SJCRH30 (cell line): ENCODE measurements at places on chromosomes 4 and X. TPM values are rescaled to one million over a fixed set of nuclear protein-coding genes. Genes with fewer than 3 reads are reported as not detected.

Gene GYPA
- total RNA-seq: 0.23 and 0.28 TPM in 2 replicates

Gene HMX1
- not detected in 2 replicates for total RNA-seq

Gene RAB33A
- 0.34 TPM in 1 of 2 replicates, not detected in the other for total RNA-seq

Gene EDA
- total RNA-seq: 0.71 and 1.6 TPM in 2 replicates

Gene ZBED1
- total RNA-seq: 26.4 and 27.0 TPM in 2 replicates

Gene MGAT4D
- not detected in 2 replicates for total RNA-seq

Gene SLITRK4
- total RNA-seq: 0.02 TPM in 1 of 2 replicates, not detected in the other

Gene HELT
- total RNA-seq: not detected in 2 replicates

Gene DCX
- total RNA-seq: 99.8 and 115 TPM in 2 replicates

Gene CYBB
- total RNA-seq: not detected in 2 replicates

- peak overlapping the region; percentile 84 for H3K4me3 ChIP-seq
- H3K27me3 ChIP-seq: no peaks in the 10 kb centered on the region
- DNase-seq: peak; percentile 51
- peaks cover 17% of the 10 kb centered on the region for H3K36me3 ChIP-seq
- H3K27ac ChIP-seq: peak overlapping the region; percentile 63
- no peaks in the 10 kb centered on the region for H3K4me1 ChIP-seq
These were observed 565 bp downstream of the MOB1B start for GRCh38 chr4:70902577-70903290.

DNA sequence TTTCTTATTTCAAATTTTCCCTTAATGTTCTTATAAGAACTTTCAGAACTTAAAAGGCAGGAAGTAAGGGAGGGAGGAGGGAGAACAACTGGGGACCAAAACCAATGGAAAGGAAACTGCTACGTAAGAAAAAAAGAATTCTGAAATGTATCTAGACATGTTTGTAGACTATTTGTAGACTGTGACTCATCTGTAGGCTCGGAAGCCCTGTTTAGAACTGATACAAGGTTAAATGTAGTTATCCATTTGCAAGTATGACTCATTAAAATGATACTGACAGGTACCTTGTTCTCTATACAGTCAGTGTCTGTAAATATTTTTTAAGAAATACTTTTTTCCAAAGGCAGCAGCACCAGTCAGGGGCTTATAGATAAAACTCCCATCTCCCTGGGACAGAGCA, 202.0 kb downstream of the DHX15 start:
- no peaks in the 10 kb centered on the region for H3K36me3 ChIP-seq
- H3K27me3 ChIP-seq: peaks cover 3% of the 10 kb centered on the region; the same call in 1 of the 2 replicates
- DNase-seq: no peak
- no peak overlapping the region for H3K4me3 ChIP-seq
- H3K4me1 ChIP-seq: no peaks in the 10 kb centered on the region
- H3K27ac ChIP-seq: no peak overlapping the region

DNA sequence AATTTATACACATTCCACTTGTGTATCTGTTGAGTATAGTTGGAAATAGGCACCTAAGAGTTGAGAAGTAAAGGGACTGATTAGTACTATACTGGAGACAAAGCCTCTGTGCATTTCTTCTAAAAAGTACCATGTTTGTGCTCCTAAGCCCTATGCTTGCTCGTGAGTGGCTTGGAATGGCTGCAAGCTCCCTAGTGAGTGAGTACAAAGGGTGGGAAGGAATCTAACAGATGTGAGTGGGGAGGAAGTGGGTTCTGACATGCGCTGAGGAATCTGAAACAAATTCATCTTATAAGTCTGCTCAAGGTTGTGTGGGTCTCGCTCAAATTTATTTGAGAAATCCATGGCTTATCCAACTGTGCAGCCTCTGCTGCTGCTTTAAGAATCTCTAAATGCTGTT, 13.3 kb downstream of the SPCS3 start:
- no peaks in the 10 kb centered on the region; the same call in none of the 2 replicates for H3K36me3 ChIP-seq
- H3K4me1 ChIP-seq: no peaks in the 10 kb centered on the region
- H3K27me3 ChIP-seq: no peaks in the 10 kb centered on the region
- DNase-seq: no peak

DNA sequence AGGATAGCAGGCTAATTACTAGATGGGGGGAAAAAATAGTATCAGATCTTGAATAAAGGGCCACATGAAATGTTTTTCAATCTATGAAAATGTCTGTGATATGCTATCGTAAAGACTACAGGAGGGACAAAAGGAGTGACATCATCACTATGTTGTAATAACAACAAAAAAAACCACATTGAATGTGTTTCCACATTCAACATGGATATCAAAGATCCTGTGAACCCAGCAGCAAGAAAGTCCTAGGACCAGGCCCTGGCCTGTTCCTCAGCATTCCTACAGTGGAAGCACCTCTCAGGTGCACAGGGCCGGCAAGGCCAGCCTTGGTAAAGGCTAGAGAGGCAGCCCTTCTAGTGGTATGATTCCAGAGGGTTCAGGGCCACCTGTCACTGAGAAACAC, 118.3 kb downstream of the RELL1 start:
- no peaks in the 10 kb centered on the region for H3K36me3 ChIP-seq
- H3K4me1 ChIP-seq: peaks cover 6% of the 10 kb centered on the region
- no peaks in the 10 kb centered on the region for H3K27me3 ChIP-seq
- no peak overlapping the region; the same call in 1 of the 2 replicates for H3K27ac ChIP-seq

GRCh38 chrX:7714351-7714750, 128.6 kb upstream of the VCX start:
- no peak overlapping the region for H3K4me3 ChIP-seq
- no peak for DNase-seq
- no peak overlapping the region for H3K27ac ChIP-seq
- H3K4me1 ChIP-seq: no peaks in the 10 kb centered on the region
- H3K36me3 ChIP-seq: no peaks in the 10 kb centered on the region

- no peak overlapping the region for H3K27ac ChIP-seq
- H3K4me1 ChIP-seq: no peaks in the 10 kb centered on the region
- no peak overlapping the region for H3K4me3 ChIP-seq
- H3K36me3 ChIP-seq: no peaks in the 10 kb centered on the region
- H3K27me3 ChIP-seq: no peaks in the 10 kb centered on the region
These were observed 199.2 kb downstream of the DCTD start for GRCh38 chr4:182717788-182718583.

DNA sequence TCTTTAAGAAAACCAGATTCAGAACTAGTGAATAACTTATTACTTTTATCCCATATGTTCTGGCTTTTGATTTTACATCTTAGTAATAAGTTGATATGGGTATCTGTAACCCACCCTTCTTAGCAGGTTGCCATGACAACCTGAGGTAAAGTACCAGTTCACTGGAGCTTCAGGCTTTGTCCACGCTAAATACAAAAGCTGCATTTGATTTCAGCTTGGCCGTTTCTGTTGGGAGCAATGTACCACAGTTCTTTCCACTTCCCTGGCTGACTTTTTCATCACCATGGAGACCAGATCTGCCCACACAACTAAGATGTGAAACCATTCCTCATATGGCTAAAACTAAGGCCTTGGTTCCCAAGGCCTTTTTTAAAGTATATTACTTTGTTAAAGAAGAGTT, 26.1 kb downstream of the KLHL34 start:
- H3K27ac ChIP-seq: no peak overlapping the region
- no peaks in the 10 kb centered on the region for H3K27me3 ChIP-seq
- no peak for DNase-seq
- no peaks in the 10 kb centered on the region for H3K4me1 ChIP-seq

DNA sequence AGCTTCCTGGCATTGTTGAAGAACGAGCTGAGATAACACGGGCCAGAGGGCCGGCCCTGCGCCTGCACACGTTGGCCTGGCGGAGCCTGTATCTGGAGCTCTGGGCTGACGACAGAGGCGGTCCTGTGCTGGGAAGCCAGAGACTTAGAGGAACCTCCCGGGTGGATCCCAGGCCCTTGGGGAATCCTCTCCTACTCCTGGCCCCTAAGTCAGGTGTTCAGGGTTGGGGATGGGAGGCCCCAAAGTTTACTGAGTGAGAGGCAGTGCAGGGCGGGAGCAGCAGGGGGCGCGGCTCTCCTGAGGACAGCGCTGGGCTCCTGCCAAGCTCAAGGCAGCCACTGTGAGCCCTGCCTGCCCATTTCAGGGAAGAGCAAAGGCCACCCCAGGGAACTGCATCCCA, 2.5 kb upstream of the HTRA3 start:
- peak; percentile 79 for DNase-seq
- no peaks in the 10 kb centered on the region for H3K36me3 ChIP-seq
- H3K27ac ChIP-seq: no peak overlapping the region
- H3K27me3 ChIP-seq: no peaks in the 10 kb centered on the region
- H3K4me3 ChIP-seq: no peak overlapping the region

GRCh38 chr4:99078336-99078735, 10.3 kb downstream of the ADH5 start:
- no peak for DNase-seq
- no peaks in the 10 kb centered on the region for H3K4me1 ChIP-seq
- H3K4me3 ChIP-seq: no peak overlapping the region
- H3K27me3 ChIP-seq: no peaks in the 10 kb centered on the region
- H3K36me3 ChIP-seq: peaks cover 54% of the 10 kb centered on the region

DNA sequence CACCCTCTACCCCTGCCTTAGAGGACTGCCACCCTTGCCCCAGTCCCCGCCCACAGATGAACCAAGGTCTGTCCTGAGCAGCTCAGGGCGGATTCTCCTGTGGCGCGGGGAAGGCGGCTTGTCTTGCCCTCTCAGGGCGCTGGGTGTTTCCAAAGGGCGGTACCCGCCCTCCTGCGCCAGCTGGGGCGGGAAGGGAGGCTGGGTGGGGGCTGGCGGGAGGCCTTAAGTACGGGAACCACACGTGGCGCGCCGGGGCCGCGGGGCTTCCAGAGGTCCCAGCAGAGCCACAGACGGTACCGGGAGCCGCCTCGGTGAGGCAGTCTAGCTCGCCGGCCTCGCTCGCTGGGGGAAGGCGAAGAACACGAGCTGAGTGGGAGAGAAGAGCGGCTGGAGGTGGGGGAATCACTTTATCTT, 361.1 kb downstream of the MID1IP1 start:
- no peak overlapping the region for H3K4me3 ChIP-seq
- no peaks in the 10 kb centered on the region for H3K36me3 ChIP-seq
- H3K27me3 ChIP-seq: no peaks in the 10 kb centered on the region
- H3K4me1 ChIP-seq: peaks cover 13% of the 10 kb centered on the region
- H3K27ac ChIP-seq: no peak overlapping the region

- H3K27me3 ChIP-seq: no peaks in the 10 kb centered on the region
- H3K36me3 ChIP-seq: peaks cover 3% of the 10 kb centered on the region; the same call in 1 of the 2 replicates
- no peaks in the 10 kb centered on the region for H3K4me1 ChIP-seq
- peak overlapping the region; percentile 58; the same call in 1 of the 2 replicates for H3K27ac ChIP-seq
These were observed 773 bp downstream of the PRMT9 start for GRCh38 chr4:147683188-147683591.

DNA sequence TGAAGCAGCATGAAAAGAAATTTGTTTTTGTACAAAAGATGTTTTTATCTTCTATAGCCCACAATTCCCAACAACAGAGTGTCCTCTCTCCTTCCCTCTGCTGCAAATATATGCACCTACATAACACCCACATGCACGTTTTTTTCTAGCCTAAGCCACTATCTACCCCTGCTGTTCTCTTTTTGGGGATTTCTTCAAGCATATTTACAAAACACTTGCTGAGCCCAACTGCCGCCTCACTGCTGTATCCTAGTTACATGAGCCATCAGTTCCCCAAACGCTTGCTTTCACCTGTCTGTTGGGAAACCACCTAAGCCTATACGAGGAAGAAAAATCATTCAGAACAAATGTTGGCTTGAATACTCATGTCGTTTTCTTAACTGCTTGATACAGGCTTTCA, 127.2 kb downstream of the CHRNA9 start:
- no peak overlapping the region for H3K4me3 ChIP-seq
- H3K27ac ChIP-seq: no peak overlapping the region
- H3K4me1 ChIP-seq: no peaks in the 10 kb centered on the region
- DNase-seq: no peak
- H3K36me3 ChIP-seq: no peaks in the 10 kb centered on the region

DNA sequence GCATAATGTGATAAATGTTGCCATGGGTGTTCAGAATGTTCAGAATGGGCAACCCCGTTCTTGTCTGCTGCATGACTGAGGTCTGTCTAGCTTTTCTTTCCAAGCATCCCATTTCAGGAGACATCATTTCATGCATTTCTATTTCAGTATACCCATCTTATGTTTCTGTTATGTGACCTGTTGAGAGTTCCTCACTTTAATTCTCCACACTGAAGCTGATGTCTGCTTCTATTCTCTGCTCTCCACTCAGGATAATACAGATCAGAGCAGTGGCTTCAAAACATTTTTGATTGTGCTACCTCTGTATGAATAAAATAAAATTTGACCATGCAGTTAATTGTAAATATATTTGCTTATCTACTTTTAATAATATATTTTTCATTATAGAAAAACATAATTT, 398.6 kb downstream of the ARHGAP24 start:
- H3K4me3 ChIP-seq: no peak overlapping the region
- peaks cover 21% of the 10 kb centered on the region for H3K4me1 ChIP-seq
- H3K27me3 ChIP-seq: no peaks in the 10 kb centered on the region
- no peak for DNase-seq
- H3K27ac ChIP-seq: no peak overlapping the region
- H3K36me3 ChIP-seq: no peaks in the 10 kb centered on the region

DNA sequence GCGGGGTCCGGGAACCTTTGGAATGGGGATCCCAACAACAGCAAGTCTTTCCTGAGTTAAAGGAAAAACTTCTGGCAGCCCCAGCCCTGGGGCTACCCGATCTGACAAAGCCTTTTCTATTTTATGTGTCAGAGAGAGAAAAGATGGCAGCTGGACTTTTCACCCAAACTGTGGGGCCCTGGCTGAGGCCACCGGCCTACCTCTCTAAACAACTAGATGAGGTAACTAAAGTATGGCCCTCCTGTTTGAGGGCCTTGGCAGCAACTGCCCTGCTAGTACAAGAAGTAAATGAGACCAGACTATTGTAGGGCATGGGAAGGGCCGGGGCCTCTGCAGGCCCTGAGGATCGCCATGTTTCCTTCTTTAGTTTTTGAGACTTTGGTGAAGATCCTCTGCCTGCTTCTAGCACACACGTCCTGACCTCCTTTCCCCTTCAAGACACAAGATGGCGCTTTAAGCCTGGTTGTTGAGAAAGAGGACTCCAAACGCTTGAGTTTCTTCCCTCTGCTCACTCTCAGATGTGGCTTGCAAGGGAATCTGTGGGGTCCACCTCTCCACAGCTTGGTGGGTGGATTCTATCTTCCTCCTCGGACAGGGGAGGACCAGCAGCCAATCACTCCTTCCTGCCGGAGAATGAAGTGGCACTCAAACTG, 18.5 kb upstream of the DRD5 start:
- H3K4me1 ChIP-seq: no peaks in the 10 kb centered on the region
- no peaks in the 10 kb centered on the region for H3K36me3 ChIP-seq
- no peak overlapping the region for H3K27ac ChIP-seq
- no peaks in the 10 kb centered on the region for H3K27me3 ChIP-seq

DNA sequence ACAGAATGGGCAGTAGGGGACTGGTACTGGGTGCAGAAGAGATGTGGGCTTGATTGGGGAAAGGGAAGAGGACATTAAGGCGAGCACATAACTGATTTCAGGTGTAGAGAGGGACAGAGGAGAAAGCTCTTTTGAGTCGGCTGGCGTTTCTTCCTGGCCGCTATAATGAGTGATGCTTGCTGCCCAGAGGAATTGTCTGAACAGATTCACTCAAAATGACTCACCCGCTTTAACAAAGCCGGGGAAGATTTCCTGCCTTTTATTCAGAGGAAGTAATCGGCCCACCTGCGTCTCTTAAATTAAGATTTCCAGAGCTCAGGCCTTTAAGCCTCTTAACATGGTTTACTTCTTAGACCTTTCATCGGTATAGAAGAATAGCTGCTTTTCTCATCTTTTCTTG, 102.1 kb upstream of the AP1S2 start:
- DNase-seq: no peak
- no peak overlapping the region for H3K4me3 ChIP-seq
- no peaks in the 10 kb centered on the region for H3K27me3 ChIP-seq
- H3K4me1 ChIP-seq: no peaks in the 10 kb centered on the region
- no peak overlapping the region for H3K27ac ChIP-seq
